Activated CD4-positive, alpha-beta T cell treated with anti-CD3 and anti-CD28 coated beads for 24 hours (primary cell): ENCODE measurements at places on chromosomes 5 and 9.

- DNase-seq, result no peak
Observed at GRCh38 chr5:92472981-92473566, 1090.0 kb upstream of the ARRDC3 start.

DNA sequence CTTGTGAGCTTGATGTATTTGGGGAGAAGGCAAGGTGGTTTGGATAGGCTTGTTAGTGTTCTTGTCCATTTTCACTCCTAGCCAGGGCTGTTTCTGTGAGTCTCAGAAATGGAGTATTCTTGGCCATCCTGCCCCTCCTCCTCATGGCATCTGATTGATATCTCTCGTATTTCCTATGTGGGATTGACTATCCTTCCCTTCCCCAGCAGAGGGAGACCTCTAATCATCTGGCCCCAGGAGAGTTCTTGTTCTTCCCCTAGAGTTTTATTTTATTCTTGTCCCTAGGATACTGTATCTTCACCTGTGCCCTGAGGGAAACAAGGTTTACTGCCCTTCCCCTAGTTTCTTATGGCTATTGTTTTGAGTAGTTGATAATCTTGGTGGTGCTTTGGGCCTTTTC, 114.4 kb downstream of the VPS13A start:
- no peak for DNase-seq

DNA sequence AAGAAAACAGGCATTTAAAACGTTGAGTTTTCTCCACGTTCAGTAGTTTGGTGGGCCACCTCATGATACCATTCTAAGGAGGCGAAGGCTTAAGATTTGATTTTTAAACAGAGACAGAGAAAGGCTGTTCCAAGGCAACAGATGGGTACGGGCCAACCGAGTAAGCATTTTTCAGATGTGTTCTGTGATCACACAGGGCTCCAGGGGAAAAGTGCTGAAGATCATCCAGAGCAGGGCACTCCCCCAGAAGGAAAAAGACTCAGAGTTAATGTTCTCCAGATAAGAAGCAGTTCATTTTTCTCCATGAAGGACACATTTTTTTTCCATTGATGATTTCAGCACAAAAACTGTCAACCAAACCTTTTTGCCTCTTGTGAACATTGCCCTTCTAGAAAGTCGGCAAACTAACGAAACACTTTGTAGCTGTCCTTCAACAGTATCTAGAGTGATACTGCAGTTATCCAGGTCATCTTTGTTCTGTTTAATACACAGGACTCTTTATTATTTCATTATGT, 138.7 kb downstream of the ALDH1A1 start:
- DNase-seq, result no peak

GRCh38 chr5:101904736-101905135, 391.3 kb downstream of the SLCO4C1 start:
- DNase-seq, result no peak

GRCh38 chr9:96242811-96243210, 59.2 kb downstream of the HSD17B3 start:
- no peak for DNase-seq

DNA sequence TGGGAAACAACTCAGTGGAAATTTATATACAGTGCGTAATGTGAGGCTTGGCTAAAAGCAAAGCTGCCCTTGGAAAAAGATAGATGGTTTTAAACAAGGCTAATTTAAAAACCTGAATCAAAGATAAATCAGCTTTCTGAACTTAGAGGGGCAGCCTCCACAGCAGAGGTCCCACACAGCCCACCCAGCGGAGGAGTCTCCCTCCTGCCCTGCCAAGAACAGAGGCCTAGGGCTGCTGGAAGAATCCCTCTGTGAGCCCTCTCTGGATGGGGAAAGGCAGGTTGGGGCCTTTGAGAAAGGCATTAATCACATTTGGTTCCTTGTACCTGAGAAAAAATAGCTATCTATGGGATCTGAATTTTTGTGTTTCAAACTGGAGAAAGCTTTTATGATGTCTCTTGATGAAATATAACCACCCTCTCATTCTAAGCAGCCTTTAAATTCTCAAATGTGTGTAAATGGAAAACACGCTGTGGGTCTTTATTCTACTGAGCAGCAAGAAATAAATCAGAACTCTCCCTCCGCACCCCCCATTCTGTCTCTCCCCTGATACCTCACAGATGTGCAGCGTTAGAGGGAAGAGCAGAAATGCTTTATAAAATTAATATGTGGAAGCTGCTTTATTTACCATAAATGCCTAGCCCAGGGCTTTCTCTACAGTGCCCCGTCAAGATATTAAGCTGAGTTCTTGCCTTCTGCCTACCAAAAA, 329.2 kb downstream of the EFNA5 start:
- no peak for DNase-seq
